T-helper 9 cell (primary cell): ENCODE measurements at places on chromosomes 12 and 14.
A peak's percentile ranks its signal among the peaks of the same experiment; 100 is the strongest.

DNA sequence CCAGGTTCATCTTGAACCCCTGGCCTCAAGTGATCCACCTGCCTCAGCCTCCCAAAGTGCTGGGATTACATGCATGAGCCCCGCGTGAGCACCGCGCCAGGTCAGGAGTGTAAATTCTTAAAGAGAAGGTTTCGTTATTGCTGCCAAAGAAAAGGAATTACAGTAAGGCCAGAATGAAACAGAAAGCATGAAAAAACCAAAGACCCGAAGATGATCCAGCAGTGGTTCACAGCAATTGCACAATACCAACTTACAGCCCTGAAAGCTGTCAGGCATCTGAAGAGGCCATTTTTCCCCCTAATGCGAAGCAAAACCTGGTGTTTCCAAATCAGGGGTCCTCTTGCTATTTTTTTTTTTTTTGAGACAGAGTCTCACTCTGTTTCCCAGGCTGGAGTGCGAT is 10.3 kb downstream of the RBM23 start:
- DNase-seq: no peak

- DNase-seq: no peak
Observed at GRCh38 chr14:23528555-23528954, 23.0 kb downstream of the ZFHX2 start.

DNA sequence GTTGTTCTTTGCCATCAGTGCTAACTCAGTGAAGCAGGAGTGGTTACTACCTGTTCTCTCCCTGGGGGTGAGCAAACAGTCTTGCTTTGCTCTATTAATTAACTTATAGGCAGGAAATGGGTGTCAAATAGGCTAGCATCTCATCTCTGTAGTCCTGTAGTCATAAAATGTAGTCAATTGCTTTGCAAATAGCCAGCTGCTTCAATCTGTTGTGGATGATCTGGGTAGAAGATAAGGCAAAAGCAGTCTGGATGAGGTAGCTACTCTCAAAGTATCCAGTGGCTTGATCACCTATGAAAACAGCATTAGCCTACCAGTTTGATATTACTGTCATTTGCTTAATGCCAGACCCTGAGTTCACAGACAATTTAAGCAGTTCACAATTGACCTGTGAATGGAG is 369.0 kb upstream of the TMTC1 start:
- DNase-seq: no peak

DNA sequence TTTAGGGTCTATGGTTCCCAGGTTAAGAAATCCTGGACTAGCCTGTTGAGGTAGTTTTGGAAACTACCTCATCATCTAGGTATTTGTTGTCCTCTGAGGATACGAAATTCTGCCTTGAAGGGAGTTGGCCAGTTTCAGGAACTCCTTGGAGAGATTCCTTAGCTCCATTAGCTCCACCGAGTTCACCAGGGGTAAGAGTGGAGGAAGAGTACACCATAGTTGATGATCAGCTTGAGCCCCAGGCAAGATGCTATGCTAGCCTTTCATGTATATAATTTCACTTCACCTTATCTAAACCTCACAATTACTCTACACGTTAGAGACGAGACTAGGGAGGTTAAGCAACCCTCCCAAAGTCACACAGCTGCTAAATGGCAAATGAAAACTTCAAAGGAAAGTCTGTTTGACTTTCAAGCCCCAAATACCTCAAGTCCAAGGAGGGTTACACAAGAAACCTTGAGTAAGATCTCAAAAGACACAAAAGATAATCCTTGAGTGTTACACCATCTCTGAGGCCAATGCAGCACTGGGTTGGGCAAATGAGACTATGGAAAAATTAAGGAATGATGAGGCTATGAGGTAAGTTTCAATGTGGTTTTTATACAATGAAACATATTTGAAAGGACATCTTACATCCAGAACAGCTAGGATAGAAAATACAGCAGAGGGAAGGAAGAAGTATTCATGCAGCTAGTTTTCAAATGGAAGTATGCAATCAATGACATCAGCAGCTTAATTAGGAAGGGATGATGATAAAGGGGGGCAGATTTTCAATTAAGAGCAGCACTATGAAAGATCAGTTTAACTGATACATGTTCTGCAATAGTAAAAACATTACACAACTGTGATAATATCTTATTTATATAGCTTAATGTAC is 97.2 kb upstream of the KRAS start:
- DNase-seq: no peak

GRCh38 chr14:65470404-65470880 is 57.9 kb downstream of the FUT8 start:
- DNase-seq: no peak

DNA sequence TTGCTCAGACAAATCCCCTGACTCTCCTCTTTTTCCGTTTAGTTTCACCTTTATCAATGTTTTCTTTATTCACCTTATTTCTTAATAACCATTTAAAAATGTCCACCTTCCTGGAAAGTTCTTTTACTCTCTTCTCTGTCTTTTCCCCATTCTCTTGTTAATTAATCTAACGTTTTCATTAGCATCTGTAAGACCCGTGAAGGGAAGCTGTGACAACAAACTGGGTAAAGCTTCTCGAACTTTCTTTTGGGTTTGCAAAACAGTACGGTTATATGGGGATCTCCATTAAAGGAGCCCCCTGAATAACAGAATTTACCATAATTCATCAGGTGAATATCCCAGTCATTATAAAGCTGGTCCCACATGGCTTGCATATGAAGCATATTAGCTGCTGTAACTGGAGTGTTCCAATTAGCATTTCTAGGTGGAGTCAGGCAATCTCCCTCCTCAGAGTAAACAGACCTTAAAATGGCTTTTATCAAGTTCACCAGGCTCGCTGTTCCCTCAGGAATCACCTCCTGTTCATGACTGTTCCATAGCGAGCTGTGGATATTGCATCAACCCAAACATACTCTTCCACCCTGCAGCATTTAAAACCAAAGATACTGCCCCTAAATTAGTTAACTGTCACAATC is 42.4 kb downstream of the TMEM30B start:
- DNase-seq: no peak

DNA sequence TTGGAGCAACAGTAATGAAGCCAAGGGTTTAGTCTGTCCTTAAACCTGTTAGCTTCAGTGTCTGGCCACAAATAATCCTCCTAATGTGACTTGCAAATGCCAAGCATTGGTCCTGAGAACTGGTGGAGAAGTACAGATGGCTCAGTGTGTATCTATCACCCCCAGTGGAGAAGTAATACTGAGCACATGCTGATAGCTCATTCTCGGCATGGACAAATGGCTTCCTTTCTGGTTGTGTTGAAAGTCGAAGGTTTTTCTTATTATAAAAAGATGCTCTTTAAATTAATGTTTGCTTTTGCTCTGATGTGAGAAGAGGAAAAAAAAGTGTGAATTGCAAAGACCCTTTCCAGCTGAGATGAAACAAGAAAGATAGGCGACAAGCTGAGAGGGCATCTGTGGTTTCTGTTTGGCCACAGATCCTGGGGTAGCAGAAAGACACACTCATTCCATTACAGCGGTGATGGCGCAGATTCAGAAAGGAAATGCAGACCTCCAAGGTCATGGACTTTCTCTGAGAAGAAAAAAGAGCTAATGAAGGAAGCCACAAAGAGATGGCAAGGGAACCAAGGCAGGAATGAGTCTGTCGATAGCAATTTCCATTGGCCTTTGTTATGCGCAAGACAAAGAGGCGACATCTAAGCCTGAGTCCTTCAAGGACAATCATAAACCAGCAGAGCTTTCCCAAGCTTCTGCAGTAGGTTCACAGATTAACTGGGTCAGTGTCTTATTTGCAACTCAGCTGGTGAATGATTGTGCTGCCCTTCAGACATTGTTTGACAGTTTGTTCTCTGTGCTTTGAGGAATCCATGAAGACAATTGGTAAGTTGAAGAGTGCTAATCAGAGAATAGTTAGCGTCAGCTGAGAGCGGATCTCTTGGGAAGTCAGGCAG is 155.5 kb upstream of the RGS6 start:
- no peak for DNase-seq

- no peak for DNase-seq
Observed at GRCh38 chr14:103879570-103880347, 32.4 kb upstream of the PPP1R13B start.

GRCh38 chr12:104360157-104360556 is 56.6 kb downstream of the EID3 start:
- DNase-seq: no peak

DNA sequence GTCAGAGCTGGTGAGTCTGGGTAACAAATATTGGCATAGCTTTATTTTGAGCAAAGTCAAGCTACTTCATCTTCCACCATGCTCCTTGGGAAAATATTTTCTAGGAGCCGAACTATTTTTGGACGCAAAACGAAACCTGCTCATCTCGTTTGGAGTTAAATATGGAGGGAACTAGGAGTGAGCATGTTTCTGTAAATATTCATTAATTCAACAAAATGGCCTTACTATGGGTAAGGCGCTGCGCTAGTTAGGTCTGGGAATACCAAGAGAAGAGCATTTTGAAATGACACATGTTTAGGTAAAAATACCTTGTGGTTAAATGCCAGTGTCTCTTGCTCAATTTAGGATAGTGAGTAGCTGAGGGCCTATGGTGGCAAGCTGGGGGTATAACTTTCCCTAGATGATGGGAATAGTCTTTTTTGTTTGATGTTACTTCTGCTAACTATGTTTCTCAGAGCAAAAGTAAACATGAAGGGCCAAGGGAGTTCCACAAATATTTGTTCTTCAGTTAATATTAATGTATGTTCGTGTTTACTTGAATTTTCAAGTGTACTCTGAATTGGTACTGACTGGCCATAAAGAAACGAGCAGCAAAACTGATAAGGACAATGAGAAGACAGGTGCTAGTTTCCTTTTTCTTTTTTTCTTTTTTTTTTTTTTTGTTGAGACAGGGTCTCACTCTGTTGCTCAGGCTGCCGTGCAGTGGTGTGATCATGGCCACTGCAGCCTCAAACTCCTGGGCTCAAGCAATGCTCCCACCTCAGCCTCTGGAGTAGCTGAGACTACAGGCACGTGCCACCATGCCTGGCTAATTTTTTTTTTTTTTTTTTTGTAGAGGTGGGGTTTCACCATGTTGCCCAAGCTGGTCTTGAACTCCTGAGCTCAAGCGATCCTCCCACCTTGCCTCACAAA is 77.7 kb downstream of the MAP1LC3B2 start:
- no peak for DNase-seq

- no peak for DNase-seq
Observed at GRCh38 chr14:103679351-103679750, 35.9 kb downstream of the XRCC3 start.

DNA sequence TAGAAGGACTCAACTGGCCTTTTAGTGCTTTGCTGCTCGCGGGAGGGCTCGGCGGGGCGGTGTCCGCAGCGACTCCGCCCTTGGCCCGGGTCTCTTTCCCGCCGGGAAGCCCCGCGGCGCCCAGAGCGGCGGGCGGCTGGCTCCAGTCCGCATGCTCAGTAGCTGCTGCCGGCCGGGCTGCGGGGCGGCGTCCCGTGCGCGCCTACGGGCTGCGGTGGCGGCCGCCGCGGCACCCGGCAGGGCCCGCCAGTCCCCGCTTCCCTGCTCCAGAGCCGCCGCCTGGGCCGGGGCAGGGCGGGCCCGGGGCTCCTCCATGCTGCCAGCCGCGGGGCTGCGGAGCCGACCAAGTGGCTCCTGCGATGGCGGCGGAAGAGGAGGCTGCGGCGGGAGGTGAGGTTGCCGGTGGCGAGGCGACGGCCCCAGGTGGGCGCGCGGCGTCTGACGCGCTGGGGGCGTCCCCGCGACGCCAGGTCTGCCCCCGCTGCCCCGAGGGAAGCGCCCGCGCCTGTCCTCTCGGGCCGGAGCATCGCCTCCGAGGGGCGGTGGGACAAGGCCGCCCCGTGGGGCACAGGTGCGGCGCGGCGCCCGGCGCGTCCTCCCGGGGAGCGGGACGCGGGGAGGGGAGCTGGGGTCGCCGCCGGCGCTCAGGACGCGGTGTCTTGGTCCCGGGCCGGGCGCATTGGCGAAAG is at the start of gene BMAL2:
Gene BMAL2 (plus strand): TSS at position 123 of the 689 bp plus-strand sequence. CDS start 237 bp downstream, at position 360.
- peak; percentile 4 for DNase-seq

GRCh38 chr14:36857136-36857535 is 195.5 kb downstream of the PAX9 start:
- no peak for DNase-seq

DNA sequence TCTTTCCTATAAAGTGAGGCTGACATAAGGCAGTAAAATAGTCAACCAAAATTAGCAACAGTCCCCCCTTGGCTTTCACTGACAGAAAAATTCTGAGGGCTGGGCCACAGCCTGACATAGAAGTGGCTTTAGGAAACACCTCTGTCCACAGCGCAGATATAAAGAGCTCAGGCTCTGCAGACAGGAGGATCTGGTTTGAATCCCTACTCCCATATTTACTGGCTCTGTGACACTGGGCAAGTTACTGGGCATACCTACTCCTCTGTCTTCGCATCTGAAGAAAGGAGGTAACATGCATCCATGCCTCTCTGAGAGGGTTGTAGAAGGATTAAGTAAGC is 95.3 kb downstream of the STXBP6 start:
- DNase-seq: no peak

DNA sequence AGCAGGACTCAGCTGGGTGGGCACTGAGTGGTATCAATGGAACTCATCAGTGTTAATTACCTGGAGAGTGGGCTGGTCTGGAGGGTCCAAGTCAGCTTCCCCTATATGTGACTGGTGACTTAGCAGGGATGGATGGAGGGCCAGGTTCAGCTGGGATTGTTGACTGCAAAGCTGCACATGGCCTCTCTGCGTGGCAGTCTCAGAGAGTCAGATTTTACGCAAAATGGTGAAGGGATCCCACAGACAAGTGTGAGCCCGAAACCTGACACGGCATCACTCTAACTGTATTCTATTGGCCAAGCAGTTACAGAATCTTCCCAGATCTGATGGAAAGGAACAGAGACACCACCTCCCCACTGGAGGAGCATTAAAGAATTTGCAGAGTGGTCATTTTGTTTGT is 716.0 kb upstream of the TBX3 start:
- no peak for DNase-seq

DNA sequence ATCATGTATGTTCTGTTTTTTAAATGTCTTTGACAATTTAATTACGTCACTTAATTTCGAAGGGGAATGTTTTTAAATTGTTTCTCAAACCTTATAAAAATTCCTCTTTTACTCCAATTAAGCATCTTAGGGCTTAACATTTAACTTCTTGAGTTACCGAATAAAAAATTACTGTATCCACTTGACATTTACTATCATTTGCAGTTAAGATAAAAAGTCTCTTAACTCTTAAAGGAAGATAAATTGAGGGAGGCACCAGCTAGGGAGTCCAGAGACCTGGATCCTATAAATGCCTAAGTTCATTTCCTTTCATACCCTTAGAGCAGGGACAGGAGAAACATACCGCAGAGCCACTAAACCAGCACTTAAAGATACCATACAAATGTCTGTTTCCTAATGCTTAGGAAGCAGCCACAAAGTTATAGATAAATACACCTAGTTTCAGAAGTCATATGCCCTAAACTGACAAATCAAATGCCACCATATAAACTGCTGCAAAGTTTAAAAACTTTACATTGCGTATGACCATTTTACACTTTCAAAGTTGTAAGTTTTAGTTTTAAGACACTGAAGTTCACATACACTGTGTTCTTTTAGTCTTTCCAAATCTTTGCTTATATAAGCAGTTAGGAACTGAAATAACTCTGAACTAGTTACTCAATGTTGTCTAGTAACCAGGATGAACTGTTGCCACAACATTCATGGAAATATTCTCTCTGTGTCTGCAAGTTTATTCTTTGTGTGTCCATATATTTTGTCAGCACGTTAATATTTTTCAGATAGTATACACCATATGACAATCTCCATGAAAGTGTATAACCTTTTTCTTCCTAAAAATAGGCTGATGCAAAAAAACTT is 71.2 kb downstream of the GALNT4 start:
- DNase-seq: no peak
